ENCODE measurements at places on chromosomes 13 and 19.
A peak's percentile ranks its signal among the peaks of the same experiment; 100 is the strongest.

- peak; percentile 5 for DNase-seq
These were observed 128.7 kb downstream of the TSHZ3 start for GRCh38 chr19:31220540-31220939.

GRCh38 chr19:30788105-30788765, 416.1 kb downstream of the ZNF536 start:
- no peak for DNase-seq

- no peak for DNase-seq
These were observed 31.2 kb downstream of the KEAP1 start for GRCh38 chr19:10471909-10472308.

GRCh38 chr19:2252797-2253105, 3.5 kb downstream of the JSRP1 start:
- DNase-seq = no peak

- DNase-seq = no peak
These were observed 118.5 kb downstream of the NALCN start for GRCh38 chr13:101297794-101298193.

- no peak for DNase-seq
These were observed 265.9 kb downstream of the MYO16 start for GRCh38 chr13:108895220-108895704.

GRCh38 chr19:2949939-2950285, 5.1 kb upstream of the ZNF77 start:
- DNase-seq = no peak

DNA sequence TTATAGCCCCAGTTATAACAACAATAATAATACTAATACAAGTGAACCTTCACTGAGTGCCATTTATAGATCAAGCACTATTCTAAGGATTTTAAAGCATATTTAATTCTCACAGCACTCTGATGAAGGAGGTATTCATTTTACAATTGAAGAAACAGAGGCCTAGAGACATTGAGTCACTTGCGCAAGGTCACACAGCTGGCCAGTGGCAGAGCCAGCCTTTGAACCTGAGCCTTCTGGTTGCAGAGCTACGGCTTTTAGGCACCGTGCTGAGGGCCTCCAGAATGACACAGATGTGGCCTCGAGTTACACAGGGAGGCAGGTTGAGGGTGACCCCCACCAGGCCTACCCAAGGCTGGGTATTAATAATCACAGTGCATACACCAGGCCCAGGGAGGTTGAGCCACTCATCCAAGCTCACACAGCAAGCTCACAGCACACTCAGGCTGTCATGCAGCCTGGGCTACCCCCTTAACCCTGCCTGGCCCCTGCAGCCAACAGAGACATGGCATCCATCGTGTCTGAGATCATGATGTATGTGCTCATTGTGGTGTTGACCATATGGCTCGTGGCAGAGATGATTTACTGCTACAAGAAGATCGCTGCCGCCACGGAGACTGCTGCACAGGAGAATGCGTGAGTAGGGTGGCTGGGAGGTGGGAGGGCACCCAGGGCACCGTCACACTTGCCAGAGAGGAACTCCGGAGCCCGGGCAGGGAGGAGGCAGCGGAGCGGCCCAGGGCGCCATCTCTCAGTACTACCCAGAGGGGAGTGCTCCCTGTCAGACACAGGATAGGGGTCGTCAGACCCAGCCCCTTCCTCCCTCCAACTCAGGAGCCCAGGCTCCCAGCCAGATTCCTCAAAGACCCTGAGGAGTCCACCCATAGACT, 2.7 kb upstream of the HPN start:
- DNase-seq = no peak

DNA sequence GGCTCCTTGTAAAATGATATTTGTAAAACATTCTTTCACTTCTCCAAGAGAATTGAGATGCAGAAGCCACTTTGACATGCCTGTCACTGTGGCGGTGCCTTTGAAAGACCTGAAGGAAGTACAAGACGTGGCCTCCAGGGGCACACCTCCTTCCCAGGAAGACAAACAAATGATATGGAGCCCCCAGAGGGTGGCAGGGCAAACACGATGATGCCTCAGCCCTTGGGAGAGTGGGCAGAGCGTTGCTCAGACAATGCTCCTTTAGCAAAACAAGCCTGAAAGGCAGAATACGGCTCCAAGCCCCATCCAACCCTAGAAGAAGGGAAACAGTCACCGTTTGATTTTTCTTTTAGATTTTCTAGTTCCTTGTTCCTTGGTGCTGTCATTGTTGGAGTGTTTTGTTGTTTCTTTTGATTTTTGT, 9.2 kb upstream of the ATP12A start:
- no peak for DNase-seq

- no peak for DNase-seq
These were observed 85.0 kb downstream of the TDRD3 start for GRCh38 chr13:60482012-60482411.

- no peak for DNase-seq
These were observed 8.3 kb downstream of the TCF3 start for GRCh38 chr19:1644070-1644469.

- DNase-seq = no peak
These were observed 9.8 kb downstream of the SIGLEC10 start for GRCh38 chr19:51407511-51408131.

GRCh38 chr13:110404321-110404720, 97.2 kb downstream of the COL4A2 start:
- DNase-seq = no peak

DNA sequence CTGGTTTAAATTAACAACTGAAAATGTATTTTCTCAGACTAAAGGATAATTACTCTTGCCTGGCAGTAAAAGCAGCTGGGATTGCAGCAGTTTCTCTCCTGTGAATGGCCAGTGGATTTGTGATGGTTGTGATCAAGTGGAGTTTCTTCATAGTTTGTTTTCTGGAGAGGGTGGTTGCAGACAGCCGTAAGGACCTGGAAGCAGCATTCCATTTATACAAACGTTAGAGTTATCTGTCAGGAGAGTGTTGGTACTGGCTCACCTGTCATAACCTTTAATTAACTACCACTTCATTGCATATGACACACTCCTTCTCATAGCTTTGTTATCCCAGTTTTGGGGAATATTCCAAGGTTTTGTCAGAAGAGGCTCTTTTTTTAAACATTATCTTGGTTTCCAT, 258.4 kb upstream of the SLC10A2 start:
- no peak for DNase-seq

GRCh38 chr13:36998624-36999041, 507 bp downstream of the ALG5 start:
- peak; percentile 9 for DNase-seq

GRCh38 chr13:43086181-43086580, 62.8 kb downstream of the DNAJC15 start:
- no peak for DNase-seq

DNA sequence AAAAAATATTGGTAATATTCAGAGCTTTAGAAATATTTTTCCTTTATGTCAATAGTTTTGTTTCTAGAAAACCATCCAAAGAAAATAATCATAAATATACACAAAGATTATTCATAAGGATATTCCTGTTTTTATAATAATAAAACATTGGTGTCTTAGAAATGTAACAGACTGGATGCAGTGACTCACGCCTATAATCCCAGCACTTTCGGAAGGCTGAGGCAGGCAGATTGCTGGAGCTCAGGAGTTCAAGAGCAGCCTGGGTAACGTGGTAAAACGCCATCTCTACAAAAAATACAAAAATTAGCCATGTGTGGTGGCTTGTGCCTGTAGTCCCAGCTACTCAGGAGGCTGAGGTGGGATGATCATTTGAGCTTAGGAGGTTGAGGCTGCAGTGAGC, 106.8 kb downstream of the DHRS12 start:
- no peak for DNase-seq

DNA sequence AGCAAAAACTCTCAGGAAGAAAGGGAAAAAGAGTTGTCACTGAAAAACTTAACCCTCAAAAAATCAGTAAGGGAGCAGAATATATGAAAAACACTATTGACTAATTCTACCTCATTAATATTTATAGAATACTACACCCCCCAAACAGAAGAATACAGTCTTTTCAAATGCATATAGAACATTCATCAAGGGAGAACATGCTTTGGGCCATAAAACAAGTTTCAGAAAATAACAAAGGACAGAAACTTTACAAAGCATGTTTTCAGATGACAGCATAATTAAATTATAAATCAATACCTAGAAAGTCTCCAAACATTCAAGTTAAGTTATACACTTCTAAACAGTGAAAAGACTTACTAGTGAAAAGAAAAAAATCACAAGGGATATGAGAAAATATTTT, 30.5 kb downstream of the SOHLH2 start:
- no peak for DNase-seq

- no peak for DNase-seq
These were observed 40.7 kb downstream of the MZT1 start for GRCh38 chr13:72686766-72687165.

DNA sequence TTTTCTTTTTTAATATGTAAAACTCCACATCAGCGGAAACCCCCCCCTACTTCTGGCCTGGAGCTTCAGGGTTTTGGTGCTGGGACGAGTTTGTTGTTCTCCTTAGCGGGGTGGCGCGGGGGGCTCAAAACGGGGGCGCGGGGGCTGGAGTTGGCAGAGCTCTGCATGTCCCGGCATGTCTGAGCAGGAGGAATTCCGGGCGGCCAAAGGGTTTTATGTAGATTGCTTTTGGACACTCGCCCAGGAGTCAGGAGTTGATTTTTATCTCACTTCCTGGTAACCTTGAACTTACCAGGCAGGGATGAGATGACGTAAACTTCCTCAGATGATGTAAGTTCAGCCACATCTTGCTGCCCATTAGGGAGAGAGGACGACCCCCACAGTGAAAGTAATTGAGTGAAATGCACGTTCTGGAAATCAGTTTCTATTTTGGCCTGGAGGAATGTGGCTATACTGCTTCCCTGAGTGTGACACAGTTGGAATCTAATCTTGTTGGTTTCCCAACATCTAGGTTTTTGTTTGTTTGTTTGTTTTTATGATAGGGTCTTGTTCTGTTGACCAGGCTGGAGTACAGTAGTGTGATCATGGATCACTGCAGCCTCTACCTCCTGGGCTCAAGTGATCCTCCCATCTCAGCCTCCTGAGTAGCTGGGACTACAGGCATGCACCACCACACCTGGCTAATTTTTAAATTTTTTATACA, 21.0 kb upstream of the GDF15 start:
- DNase-seq = no peak

Data from activated T-helper 1 cell treated with Interleukin-2 at 50 U/mL for 16 hours (primary cell).